ENCODE measurements at places on chromosomes 5 and 9.

DNA sequence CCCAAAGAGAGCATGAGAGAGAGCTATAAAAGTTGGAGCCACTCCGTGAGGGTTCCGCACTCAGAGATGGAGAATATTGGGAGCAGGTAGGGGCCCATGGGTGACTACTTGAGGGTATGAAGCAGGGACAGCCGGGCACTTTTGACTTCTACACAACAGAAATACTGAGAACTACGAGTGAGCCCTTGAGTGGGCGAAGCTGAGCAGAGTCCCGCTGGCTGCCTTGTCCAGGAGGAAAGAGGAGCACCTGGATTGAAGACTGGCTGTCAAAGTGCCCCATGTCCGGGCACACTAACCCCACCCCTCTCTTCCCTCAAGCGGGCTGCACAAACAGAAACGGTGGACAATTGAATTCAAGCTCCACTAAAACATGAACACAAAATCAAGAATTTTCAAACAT is 33.6 kb downstream of the FYB1 start:
- no peak for DNase-seq

DNA sequence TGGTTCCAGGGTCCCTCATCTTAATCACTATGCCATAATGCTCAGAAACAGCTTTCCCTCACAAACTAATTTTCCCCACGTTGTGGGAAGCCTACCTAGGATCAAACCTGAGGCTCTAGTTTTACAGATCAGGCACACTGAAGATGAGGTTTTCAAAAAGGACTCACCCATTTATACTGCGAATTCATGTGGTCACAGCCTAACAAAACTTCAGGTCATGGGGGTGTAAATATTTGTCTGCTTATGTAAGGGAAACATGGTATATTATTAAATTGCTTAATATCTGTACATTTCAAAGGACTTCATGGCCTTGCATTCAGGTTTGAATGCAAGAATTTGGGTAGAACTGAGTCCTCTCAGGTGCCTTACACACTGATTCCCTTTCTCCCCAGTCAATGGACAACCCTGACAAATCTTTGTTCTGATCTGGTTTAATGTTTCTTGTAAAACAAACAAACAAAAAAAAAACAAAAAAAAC is 12.1 kb downstream of the ZFAND5 start:
- peak; percentile 30 for DNase-seq

DNA sequence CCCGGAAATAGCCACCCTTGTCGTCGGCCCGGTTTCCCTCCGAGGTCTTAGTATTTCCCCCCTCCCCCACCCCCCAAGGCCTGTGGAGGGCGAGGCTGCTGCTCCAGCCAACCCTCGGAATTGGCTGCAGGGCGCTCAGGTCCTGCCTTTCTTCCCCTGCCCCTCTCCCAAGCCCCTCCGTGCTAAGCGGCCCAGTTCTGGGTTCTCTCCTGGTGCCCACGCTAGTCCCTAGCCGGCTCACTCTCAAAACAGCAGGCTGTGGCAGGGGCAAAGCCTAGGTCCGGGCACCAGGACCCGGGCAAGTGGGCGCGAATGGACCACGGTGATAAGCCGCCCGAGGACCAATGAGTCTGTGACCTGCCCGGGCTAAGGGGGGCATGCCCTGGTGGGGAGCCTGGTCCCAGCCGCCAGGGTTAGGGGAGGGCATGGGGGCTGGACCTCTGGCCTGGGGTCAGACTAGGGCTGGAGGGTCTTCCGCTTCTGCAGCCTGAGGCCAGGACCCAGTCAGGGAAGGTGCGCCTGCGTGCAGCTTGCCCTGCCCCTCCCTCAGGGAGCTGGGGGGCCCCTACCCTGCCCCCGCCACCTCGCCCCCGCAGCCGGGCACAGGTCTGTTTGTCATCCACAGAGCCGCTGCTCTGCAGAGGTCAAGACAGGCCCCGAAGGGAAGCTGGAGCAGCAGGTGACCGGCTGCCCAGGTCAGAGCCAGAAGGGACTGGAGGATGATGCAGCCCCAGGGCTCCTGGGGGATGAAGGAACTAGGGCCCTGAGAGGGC is 5.0 kb upstream of the IRX4 start:
- DNase-seq, result no peak

GRCh38 chr9:128103589-128103962 is 24.0 kb downstream of the PTGES2 start:
- no peak for DNase-seq

DNA sequence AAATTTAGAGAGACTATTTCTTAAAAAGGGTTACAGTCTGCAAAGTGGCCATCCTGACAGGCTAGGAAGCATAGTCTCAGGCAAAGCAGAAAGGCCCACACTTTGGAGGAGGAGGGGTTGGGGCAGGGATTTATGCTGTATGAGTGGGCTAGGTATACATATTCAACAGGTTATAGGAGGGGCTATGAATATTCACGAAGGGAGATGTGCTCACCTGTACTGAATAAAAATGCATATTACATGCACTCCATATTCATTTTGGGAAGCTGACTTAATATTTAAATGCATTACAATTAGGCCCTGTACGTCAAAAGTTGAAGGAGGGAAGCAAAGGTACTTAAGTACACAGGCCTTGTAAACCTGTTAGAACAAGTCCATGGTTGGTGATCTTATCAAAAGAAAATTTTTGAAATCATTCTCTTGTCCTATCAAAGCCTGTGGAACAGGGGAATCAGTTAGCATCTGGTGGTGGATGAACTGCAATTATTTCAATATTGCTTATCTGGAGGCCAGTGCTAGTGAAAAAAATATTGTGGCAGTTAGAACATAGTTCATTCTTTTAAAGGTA is 1.6 kb downstream of the CENPP start:
- DNase-seq, result no peak

All from amniotic epithelial cell (primary cell).